Activated CD8-positive, alpha-beta memory T cell treated with anti-CD3 and anti-CD28 coated beads for 36 hours (primary cell): ENCODE measurements at places on chromosomes 5 and 9. TPM values are rescaled to one million over a fixed set of nuclear protein-coding genes. Genes with fewer than 3 reads are reported as not detected.

Gene ZNF462
- total RNA-seq, result 0.27 TPM

Gene INSL6
- not detected for total RNA-seq

Gene PCDHB9
- total RNA-seq, result not detected

Gene AMBP
- not detected for total RNA-seq

Gene CYSTM1
- total RNA-seq, result 21.5 TPM
